Femur (tissue), 1 donor: ENCODE measurements at places on chromosomes 11 and 22.

DNA sequence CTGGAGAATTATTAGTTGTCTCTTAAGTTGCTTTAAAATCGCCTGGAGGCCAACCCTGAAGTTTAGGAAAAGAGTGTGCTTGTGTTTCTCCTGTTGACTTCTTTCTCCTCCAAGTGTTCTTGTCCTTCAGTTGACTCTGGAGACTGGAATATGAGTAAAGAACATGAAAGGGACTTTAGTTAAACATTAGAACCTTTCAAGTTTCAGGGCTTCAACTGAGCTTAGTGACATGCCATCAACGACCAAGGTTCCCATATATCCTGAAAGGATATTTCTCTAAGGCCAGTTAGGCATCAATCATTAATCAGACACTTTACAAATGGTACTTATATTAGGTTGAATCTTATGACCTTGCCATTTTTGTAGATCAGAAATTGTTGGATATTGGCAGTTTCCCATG lies 70.0 kb downstream of the ZNRF3 start:
- DNase-seq = no peak

- DNase-seq = no peak
Observed at GRCh38 chr11:115644856-115645255, 140.6 kb upstream of the CADM1 start.

DNA sequence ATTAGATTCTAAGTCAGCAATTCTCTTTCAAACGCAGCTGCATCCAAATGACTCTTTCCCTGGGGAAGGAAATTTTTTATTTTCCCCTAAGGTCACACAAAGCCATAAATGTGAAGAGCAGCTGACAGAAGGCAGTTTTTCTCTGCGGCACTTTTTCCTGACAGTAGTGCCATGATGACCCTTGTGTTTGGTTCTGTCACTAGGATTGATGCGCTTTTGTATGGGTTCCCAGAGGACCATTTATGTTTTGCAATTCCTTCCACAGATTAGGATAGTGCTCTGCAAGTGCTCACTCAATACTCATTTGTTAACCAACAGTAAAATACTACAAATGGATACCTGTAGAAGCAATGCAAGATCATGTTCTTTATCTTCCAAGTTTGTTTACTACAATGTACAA lies 359.6 kb upstream of the CTSC start:
- no peak for DNase-seq

DNA sequence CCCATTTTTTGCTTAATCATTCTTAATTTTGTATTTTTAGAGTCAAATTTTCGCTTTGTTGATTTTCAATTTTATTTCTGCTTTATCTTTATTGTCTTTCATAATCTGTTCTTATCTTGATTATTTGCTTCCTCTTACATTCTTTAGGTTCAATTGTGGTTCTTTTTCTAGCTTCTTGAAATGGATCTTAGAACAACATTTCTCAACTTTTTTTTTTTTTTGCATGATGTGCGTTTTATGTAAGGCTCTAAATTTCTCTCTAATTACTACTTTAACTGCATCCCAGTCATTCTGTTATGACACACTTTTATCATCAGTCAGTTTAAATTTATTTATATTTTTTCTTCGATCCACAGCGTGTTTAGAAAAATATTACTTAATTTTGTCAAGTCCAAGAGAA lies 65.2 kb upstream of the PARVA start:
- DNase-seq = no peak

- DNase-seq = peak; percentile 36
Observed at GRCh38 chr11:16292167-16292859, 64.0 kb downstream of the SOX6 start.

- no peak for DNase-seq
Observed at GRCh38 chr22:35614404-35614803, 2.7 kb downstream of the MB start.

DNA sequence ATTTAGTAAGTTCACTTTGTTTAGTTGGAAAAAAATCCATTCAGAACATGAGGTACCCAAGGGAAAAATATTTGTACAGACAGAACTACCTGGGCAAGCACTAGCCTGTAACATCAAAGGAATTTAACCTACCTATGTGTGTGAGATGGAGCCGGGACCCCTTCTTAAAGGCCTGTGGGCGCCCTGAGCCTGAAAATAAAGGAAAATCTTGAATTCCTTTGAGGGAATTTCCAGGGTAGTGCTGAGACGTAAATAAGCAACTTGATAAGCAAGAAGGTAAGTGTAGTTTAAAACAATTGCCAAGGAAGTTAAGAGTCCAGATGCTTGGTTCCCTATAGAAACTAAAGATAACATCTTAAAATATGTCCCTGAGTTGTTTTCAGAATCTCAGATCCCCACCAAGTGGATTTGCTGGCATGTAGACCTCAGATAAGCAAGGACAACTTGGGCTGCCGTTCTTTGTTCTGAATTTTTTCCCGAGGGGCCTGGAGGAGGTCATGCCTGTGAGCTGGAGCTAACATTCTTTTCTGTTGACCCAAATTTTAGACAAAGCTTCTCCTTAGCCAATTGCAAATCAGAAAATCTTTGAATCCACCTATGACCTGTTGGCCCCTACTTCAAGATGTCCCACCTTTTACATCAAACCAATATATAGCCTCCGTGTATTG lies 31.0 kb downstream of the MED17 start:
- no peak for DNase-seq

DNA sequence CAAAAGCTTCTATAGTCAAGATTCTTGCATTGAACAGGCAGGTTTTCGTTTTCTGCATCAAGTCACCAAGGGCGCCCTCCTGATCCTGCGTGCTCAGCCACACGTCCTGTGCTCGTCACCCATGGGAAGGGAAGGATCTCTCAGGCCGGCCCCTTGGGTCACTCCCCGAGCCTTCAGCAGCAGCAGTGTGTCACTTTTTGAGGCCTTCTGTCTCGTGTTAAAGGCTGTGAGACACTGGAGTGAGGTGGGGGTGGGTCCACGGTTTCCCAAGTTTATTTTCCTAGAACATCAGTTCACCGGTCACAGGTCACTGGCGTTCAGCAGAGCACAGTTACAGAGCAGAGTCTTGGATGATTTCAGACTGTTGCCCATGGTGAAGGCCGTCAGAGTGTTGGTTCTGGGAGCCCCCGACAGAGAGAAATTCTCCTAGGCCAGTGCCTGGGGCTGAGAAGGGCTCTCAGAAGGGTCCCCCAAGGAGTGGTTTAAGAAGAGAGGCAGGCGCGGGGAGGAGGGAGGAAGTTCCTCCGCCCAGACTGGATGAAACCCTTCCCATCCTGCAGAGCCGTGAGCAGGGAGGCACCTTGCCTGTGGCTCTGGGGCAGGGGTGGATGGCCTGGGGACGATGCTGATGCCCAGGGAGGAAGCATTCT lies 13.5 kb upstream of the ADORA2A start:
- peak; percentile 5 for DNase-seq

GRCh38 chr11:7635137-7635536 lies 38.2 kb downstream of the CYB5R2 start:
- peak; percentile 40 for DNase-seq

DNA sequence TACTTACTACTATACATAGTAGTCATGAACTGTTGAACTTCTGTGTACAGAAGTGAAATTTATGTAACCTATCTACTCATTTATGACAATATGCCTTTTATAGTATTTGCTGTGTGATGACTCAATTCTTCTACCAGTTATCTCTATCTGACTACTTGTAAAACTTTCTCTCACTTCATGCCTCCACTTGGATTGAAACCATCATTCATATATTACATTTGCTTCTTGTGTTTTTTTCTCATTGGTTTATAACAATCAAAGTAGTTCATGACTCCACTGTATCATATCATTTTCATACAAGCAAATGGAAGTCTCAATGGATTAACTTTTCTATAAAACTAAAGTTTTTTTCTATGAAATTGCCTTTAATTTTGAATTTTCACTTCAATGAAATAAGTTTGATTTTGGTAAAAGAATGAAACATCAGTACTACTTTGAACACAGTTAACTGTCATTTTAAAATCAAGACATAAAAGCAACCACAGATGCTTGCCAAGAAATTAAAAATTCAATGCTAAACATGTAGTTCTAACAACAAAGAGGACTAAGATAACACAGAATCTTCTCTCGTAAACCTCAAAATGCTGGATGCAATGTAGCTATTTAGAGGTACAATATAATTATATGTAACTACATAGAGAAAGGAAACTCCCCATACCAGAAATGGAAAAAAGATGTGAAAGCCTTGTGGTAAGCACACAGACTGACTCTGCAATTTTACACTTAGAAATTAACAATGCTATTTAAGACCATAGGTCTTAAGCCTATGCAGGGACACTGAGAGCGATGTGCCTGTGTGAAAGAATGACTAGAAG lies 27.6 kb upstream of the EXPH5 start:
- DNase-seq = no peak

GRCh38 chr11:58636587-58636986 lies 14.1 kb downstream of the CNTF start:
- no peak for DNase-seq

GRCh38 chr22:22755778-22756100 lies 111.3 kb downstream of the GGTLC2 start:
- DNase-seq = no peak

DNA sequence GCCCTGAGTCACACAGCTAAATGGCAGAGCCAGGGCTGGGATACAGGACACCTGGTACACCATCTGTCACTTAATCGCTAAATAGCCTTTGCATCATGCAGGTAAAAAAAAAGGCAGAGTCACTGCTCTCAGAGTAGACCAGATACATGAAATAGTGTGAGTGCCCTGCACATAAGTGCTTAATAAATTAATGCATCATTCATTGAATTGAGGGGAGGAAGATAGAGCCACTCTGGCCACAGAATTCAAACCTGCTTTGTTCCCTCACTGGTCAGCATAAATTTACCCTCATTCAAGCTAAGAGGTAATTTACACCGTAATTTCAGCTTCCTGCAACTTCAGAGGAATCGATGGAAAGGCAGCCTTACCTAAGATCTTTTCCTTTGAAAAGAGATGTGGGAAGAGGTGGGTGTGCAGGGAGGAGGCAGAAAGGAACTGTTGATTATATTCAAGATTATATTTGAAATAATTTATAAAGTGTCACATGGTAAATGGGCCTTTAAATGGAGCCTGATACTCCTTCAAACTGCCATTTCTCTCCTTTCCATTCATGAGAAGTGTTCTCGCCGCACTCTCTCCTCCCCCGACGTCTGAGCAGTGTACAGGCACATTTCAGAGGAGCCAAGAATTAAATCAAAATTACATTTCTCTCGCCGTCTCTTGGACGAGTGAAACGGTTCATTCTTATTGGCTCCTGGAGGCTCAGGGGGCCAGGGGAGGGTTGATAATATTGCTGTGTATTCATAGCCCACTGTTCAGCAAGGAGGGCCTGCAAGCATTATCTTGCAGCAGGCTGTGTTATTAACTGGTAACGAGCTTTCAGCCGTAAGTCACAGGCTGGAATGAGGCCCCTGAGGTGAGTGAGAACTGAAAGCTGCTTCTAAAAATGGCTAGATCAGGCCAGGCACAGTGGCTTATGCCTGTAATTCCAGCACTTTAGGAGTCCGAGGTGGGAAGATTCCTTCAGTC lies 52.2 kb upstream of the HMGXB4 start:
- peak; percentile 40 for DNase-seq

DNA sequence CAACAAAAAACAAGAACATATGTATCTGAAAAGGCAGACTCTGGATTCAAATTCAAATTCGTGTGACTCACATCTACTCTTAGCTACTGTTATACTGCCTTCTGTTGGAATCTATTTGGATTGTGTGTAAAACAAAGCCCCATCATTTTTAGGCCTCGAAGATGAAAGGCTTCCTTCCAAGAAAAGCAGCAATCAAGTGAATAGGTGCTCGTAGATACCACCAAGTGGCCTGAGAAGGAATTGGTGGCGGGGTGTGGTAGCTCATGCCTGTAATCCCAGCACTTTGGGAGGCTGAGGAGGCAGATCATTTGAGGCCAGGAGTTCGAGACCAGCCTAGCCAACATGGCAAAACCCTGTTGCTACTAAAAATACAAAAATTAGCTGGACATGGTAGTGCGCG lies 4.2 kb downstream of the GRAMD1B start:
- DNase-seq = no peak

DNA sequence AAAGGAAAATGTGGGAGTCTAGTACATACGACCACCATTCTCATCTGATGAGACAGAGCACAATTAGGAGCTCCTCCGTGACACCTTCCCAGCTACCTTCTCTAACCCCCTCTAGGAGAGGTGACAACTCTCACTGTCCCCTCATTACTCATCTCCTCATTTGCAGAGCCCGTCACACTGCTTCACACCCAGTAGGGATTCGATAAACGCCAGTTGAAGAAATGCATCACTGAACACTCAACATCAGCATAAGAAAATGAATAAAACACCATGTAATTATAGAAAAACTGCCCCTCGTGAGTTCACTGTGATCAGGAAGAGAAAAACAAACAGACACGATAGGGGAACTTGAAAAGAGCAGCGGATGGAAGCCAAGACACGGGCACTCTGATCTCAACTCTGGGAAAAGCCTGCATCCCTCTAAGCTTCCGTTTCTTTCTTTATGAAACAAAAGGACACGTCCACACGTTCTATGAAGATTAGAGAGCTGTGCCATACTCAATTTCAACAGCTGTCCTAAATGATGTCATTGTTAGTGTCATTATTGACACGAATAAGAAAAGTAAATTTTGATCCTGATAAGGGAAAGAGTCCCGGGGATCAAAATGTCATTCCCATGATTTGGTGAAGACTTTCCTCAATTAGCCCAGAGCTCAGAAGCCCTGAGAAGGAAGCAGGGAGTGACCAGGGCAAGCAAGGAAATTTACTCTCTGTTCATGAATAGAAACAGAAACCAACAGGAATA lies 356.9 kb downstream of the LARGE1 start:
- no peak for DNase-seq

GRCh38 chr11:76292583-76293188 lies 86.4 kb upstream of the WNT11 start:
- DNase-seq = no peak

GRCh38 chr11:125071435-125071834 lies 8.3 kb downstream of the SLC37A2 start:
- DNase-seq = no peak

DNA sequence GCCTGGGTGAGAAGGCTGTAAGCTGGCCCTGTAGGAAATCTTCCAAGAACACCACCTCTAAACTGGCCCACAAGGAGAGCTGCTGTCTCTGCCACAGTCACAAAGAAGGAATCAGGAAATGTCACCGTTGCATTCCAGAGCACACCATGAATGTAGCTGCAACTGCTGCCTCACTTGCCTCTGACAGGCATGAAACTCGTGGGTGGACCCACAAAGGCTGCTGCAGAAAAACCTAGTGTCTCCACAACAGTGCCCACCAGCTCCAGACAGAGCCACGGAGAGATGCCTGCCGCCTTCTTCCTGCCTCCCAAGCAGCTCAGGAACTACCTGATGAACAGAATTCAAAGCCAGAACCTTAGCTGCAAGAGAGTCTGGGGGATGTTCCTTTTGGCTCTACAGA lies 10.5 kb downstream of the DNAJB13 start:
- DNase-seq = no peak

DNA sequence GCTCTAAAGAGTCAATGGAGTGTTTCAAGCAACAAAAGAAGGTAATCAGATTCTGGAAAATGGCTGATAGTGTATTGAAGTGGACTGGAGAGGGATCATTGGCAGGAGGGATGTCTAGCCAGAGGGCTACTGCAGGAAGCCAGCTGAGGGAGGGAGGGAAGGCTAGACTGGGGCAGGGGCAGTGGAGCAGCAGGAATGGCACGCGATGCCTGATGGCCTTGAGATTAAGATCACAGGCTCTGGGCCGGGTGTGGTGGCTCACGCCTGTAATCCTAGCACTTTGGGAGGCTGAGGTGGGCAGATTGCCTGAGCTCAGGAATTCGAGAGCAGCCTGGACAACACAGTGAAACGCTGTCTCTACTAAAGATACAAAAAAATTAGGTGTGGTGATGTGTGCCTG lies 47.5 kb upstream of the PRDM11 start:
- no peak for DNase-seq
